ENCODE measurements at places on chromosomes 16 and 17.
A peak's percentile ranks its signal among the peaks of the same experiment; 100 is the strongest.

GRCh38 chr17:64174686-64175456, 44.9 kb upstream of the ERN1 start:
- DNase-seq, result no peak

GRCh38 chr17:14605267-14605599, 304.4 kb downstream of the HS3ST3B1 start:
- DNase-seq, result no peak

GRCh38 chr17:2101448-2102257, 46.8 kb downstream of the HIC1 start:
- no peak for DNase-seq

GRCh38 chr17:77160091-77160874, 19.5 kb downstream of the SEC14L1 start:
- DNase-seq, result no peak

GRCh38 chr16:102060-102855, 24.2 kb downstream of the MPG start:
- no peak for DNase-seq

- DNase-seq, result no peak
These were observed 44.3 kb upstream of the PSMD7 start for GRCh38 chr16:74252329-74252728.

DNA sequence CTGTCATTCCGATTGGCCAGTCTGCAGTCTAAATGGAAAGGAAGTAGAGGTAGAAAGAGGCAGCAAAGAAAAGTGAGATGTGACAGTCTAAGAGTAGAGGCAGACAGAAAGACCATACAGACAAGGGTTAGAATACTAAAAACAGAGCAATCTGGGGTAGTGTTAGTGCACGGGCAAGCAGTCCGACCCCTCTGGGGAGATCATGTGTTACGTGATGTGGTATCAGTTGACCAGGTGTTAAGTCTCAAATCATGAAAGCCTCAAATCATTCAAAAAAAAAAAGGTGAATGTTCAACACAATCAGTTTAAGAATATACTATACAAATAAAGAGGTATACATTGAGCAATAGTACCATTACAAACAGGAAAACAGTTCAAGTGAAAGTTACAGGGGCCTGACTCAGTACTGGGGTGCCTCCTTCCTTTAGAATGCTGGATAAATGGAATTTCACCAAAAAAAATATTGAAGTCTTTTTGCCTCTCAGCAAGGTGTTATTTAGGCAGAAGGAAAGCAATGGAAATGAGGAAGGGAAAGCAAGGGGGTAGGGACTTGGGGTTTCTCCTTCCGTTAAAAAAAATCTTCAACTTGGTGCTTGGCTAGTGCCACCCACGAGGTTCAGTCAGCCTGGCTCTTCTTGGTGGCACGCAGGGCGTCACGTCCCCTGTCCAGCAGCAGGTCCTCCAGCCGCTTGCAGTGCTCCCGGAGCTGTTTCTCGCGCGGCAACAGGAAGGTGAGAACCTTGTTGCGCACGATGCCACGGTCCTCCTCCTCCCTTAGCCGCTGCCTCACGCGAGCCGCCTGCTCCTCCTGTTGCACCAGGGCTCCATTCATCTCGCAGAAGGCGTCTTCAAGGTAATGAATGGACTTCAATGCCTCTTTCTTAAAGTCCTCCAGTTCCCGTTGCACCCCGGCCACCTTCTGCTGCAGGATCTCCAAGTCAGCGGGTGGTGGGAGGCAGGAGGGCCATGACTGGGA, 616 bp downstream of the CCDC182 start:
- DNase-seq, result no peak

DNA sequence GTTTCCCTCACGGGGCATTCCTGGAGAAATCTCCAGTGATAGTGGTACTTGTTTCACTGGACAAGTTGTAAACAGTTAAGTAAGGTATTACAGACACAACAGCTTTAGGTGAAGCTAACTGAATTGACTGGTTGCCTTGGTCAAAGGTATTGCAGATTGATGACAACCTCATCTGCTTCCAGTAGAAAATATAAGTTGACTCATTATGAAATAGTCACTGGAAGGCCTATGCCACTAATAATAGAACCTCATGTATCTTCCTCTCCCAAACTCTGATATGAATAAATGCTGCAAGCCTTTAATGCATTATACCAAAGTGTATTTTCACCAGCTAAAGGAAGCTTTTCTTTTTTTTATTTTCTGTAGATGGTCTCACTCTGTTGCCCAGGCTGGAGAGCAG, 44.8 kb downstream of the GLG1 start:
- no peak for DNase-seq

DNA sequence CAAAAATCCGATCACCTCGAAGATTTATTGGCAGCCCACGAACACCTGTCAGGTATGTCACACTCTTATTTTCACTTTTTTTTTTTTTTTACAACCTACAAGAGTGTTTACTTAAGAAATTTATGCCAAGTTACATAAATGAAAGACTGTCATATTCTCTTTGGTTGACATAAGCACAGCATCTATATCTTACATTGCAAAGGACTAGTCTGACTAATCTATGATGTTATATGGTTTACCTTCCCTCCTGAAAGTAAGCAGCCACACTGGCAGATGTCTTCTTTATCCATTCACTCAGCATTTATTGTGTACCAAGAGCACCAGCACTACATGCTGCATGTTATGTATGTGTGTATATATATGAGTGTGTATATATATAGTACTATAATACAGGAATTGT, 156.3 kb downstream of the CDRT15L2 start:
- DNase-seq, result no peak

- DNase-seq, result peak; percentile 25
These were observed 855 bp downstream of the TUFM start for GRCh38 chr16:28845293-28845692.

GRCh38 chr16:67393788-67394154, 473 bp upstream of the TPPP3 start:
- DNase-seq, result no peak

- DNase-seq, result no peak
These were observed 2.0 kb downstream of the KDM6B start for GRCh38 chr17:7835814-7836595.

DNA sequence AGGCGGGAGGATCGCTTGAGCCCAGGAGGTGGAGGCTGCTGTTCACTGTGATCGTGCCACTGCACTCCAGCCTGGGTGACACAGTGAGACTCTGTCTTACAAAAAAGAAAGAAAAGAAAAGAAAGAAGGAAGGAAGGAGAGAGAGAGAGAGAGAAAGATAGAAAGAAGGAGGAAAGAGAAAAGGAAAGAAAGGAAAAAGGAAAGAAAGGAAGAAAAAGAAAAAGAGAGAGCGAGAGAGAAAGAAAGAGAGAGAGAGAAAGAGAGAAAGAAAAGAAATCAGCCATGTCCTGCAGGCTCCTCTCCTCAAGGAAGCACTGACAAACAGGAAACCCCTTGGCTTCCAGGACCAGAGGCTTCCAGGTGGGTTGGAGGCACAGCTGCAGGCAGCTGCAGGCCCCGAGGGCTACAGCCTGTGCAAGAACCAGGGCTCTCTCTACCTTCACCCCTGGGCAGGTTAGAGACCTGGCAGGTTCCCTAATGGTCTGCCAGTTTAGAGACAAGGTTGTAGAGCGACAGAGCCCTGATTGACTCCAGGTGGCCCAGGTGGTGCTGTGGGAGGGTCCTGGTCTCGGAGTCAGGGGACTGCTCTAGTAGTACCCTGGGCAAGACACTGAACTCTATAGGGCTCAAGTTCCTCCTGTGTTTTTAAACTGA, 53.8 kb downstream of the PECAM1 start:
- no peak for DNase-seq

- no peak for DNase-seq
These were observed 41.1 kb downstream of the MARVELD3 start for GRCh38 chr16:71666928-71667707.

- no peak for DNase-seq
These were observed 267.1 kb upstream of the ASIC2 start for GRCh38 chr17:33560165-33560564.

DNA sequence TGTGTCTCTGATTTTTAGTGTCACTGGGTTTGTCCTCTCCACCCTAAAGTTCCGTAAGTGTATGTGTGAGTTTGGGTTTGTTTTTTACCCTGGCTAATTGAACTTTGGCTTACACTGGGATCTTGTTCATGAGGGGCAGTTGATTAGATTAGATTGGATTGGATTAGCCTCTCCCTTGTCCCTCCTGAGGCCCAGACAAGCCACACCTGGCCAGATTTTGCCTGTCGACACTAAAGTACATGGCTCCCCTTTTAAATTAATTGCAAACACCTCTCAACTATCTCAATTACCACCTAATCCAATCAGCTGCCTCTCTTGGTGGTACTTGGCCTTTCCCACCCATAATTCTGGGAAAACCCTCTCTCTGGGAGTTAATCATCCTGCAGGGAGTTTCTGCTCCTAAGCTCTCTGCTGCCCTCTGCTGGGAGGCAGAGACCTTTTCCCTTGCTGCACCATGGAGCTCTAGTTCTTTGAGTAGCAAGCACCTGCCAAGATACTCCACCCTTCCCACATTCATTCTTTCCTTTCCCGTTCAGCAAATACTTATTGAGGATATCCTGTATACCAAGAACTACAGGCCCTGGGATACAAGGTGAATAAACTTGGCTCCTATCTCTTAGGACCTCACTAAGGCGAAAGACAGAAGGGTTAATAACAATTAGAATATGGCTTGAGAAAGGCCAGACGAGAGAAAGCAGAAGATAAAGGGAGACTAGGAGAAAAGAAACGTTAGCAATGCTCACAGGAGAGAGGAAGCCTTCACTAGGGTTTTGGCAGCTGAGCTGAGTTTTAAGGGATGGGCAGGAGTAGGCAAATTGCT, 60.0 kb upstream of the MPHOSPH6 start:
- peak; percentile 29 for DNase-seq

DNA sequence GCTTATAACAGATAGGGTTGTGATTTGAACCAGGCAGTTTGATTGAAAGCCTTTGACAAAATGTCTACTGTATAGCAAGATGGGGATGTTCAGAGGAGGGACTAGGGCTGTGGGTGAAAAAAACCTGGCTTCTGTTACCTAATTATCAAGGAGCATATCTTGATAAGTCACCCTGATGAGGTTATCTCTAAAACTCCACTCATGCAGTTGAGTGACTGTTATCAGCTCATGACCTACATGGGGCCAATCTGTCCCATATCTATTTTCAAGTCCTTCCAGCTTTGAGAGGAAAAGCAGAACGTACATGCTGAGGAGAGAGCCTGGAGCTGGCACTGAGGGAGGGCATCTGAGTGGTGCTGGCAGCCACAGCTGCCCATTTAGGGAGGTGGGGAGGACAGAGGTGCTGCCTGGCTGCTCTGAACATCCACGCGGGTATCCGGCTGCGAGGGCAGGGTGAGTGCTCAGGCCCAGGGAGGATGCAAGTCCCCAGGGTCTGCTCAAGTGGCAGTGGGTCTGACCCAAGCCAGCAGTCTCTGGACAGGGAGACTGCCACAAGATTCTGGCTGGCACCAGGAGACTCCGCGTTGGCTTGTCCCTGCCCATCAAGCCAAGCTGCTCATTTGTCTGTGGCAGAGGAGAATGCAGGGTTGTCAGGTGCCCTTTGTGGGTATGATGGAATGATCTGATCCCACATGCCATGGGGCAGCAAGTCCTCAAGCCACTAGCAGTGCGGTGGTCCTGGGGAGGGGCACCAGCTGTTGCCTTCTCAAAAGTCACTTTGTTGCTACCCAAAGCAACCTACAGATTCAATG, 29.2 kb downstream of the ATPAF2 start:
- no peak for DNase-seq

DNA sequence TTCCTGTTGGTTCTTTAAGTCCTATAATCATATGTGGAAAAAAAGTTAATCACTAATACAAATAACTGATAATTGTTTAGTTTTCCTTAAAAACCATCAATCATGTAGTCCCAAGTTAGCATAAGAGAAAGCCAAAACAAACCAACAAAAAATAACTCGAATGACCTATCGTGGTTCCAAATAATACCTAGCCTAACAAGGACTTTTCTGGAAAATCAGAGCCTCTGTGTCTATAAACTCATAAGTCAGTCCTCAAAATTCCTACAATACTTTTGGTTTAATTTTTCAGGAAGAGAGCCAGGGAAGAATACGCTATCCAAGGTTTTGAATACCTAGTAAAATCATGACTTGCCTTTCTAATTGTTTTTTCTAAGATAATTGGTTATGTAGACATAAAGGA, 975.3 kb upstream of the SOX9 start:
- no peak for DNase-seq

DNA sequence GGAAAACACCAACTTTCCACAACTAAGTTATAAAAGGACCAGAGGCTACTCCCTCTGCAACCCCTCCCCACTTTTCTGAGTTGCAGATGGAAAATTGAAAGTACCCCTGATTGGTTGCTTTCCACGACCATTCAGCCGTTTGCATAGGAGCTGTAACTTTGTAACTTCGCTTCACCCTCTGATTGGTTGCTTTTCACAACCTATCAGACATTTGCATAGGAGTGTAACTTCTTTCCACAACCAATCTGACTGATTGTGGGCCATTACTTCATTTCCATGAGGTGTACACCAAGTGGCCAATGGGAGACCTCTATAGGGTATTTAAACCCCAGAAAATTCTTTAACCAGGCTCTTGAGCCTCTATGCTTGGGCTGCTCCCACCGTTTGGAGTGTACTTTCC, 644.1 kb downstream of the WWOX start:
- DNase-seq, result no peak

- DNase-seq, result no peak
These were observed 303.8 kb downstream of the SEC14L1 start for GRCh38 chr17:77444628-77444983.

DNA sequence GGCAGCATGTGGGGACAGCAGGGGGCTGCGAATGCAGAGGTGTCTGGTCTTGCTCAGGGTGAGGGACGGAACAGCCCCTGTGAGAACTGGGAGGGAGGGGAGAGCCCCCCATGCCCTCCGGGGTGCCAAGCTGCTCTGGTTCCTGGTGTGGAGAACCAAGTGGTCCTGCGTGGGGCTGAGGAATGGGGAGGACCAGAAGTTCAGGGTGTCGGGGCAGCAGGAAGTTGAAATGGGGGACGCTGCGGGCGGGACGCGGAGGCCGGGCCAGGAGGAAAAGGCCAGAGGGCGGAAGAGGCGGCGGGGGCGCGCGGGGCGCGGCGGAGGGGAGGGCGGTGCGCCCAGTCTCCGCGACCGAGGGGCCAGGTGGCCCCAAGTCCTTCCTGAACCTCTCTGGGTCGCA, 3.6 kb downstream of the ALDH3A1 start:
- no peak for DNase-seq

DNA sequence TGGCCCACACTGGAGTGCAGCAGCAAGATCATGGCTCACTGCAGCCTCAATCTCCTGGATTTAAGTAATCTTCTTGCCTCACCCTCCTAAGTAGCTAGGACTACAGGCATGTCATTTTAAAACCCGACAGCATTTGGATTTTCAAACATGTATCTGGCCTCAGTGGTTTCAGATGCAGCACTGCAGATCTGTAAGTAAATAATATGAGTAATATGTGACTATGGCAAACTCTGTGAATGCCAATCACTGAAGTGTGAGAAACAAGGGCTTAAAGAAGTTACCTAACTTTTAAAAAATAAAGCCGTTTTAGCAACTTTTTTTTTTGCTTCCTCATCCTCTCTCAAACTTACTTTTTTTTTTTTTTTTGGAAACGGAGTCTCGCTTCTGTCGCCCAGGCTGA, 11.9 kb downstream of the CEP20 start:
- no peak for DNase-seq

GRCh38 chr17:44778656-44779210, 19.9 kb downstream of the ADAM11 start:
- DNase-seq, result no peak

GRCh38 chr17:1150863-1151600, 28.7 kb downstream of the ABR start:
- no peak for DNase-seq
